ENCODE measurements at places on chromosomes 6 and 20.

- no peak for DNase-seq
These were observed 7.1 kb downstream of the CD93 start for GRCh38 chr20:23079016-23079351.

- no peak for DNase-seq
These were observed 2.1 kb downstream of the NFYA start for GRCh38 chr6:41074692-41075436.

DNA sequence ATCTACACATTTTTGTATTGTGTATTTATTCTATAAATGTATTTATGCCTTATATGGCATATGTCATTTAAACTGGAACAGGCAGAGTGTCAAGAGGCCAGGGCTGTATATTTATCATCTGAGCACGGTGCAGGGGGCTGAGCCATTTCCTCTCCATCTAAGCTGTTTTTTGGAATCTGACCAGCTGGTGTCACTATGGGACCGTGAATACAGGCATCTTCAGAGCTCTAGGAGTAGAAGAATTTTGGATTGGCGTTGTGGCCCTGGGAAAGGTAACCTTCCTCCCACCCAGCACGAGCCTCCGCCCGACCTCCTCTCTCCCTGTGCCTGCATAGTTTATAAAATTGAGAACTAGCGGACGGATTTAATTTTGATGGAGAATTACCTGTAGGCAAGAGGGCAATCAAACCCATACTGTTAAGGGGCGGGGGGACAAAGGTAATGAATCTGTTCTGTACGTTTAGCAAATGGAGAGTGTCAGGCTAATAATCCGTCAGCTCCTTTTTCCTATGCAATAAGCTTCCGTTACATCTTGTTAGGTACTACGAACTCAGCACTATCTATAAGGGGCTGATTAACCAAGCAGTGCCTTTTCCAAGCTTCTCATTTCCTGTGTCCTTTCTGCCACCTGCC lies 29.0 kb upstream of the EEF1E1 start:
- DNase-seq: peak; percentile 17

DNA sequence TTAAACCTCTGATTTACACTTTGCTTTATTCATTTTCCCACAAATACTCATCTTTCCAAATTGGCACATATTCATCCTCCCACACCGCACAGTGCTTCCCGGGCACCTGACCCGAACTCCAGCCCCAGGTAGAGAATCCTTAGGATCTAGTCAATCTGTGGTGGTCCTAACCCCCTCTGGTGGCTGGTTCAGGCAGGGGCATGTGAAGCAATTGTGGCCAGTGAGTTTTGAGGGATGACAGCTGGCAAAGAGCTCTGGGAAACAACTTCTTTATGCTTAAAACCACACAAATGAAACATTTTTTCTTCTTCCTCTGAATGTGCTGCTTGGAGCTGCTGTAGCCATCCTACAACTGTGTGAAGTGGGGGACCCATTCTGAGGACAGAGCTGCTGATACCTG lies 54.7 kb downstream of the ELOVL5 start:
- DNase-seq: no peak

DNA sequence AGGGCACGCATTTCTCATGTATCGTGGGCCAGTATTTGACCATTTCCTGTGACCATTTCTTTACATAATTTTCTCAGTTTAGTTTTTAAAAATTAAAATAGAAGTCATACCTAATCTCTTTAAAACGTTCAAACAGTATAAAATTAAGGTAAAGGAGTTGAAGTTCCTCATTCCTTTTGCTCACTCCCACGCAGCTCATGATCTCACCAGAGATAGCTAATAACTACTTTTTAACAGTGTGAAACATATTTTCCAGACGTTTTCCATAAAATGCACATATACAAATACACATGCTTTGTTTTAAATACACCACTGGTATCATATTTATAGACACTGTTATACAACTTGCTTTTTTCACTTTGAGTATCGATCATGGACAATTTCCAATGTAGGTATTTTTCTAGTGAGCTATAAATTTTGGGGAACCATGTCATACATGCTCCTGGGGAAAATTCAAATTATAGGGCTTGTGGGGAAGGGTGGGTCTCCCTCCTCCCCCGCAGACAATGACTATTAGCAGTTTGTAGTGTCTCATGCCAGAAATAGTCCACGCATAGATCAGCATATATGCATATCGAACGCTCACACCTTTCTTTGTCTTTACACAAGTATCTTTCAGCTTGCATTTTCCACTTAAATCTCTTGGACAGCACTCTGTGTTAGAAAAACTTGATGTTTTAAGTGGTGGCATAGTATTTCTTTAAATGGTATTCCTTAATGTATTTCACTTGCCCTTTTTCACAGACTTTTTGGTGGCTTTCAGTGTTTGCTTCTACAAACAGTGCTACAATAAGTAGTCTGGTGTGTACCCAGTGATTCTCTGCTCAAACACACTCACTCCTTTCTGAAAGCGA lies 145.5 kb upstream of the ZNF217 start:
- DNase-seq: no peak

GRCh38 chr20:43514648-43514999 lies 7.1 kb downstream of the L3MBTL1 start:
- no peak for DNase-seq

GRCh38 chr6:44780161-44780560 lies 392.7 kb downstream of the CDC5L start:
- DNase-seq: no peak

- DNase-seq: peak; percentile 32
These were observed 245.9 kb downstream of the FARS2 start for GRCh38 chr6:5507131-5507681.

DNA sequence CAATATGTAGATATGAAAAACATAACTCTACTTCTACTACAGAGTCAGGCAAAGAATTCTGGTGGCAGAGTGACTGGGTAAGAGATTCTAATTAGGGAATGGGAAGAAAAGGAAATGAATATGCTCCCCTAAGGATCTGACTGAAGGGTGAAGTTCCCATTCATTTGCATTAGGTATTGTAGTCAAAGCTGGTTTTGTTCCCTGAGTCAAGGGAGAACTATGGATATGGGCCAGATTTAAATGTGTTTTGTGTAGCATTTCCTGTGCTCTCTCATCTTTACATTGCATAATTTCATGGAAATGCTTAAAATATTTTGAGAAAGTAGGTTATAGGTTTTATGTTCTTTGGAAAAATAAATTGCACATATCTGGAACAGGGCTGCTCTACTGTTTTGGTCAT lies 299.7 kb downstream of the BTBD3 start:
- DNase-seq: no peak

- DNase-seq: no peak
These were observed 240.7 kb downstream of the RNGTT start for GRCh38 chr6:88722686-88723085.

- no peak for DNase-seq
These were observed 531.0 kb downstream of the EPHA7 start for GRCh38 chr6:92888316-92888715.

GRCh38 chr6:134431421-134431859 lies 113.5 kb upstream of the SGK1 start:
- no peak for DNase-seq

Measured in stimulated activated naive CD4-positive, alpha-beta T cell (primary cell).